ENCODE measurements at places on chromosomes 11 and 22.

- DNase-seq: no peak
These were observed 40.3 kb upstream of the ATXN10 start for GRCh38 chr22:45631140-45631840.

DNA sequence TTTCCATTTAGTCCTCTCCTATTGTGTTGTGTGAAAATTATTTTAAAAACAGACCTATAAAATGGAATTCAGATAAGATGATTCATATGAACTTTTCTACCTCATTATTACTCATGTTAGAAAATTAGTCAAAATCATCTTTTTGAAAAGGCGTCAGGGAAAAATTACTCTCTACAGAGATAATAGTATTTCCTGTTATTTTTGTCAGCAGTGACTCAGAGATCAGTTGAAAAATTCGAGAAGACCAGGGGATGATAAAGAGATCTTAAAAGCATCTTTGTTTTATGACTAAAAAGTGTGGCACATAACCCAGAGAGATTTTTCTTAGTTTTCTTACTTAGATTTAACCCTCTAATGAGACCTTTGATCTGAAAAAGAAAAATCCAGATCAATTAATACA is 157.9 kb upstream of the CARD18 start:
- DNase-seq: no peak

DNA sequence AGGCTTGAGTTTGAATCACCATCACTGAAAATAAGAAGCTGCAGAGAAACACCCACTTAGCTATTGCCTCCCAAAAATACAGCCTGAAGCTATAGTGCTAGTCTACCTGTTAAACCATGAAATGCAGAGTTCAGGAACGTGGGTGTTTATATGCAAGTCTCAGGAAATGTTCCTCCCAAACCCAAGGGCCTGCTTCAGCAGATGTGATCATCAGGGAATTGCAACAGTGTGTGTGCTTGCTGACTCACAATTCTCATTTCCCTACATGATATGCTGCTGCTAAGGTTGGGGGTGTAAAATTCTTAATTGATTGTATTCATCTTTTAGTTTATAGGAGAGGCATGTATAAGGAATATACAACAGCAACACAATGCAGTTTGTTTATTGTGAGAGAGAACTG is 49.6 kb downstream of the NUP98 start:
- peak; percentile 14 for DNase-seq

DNA sequence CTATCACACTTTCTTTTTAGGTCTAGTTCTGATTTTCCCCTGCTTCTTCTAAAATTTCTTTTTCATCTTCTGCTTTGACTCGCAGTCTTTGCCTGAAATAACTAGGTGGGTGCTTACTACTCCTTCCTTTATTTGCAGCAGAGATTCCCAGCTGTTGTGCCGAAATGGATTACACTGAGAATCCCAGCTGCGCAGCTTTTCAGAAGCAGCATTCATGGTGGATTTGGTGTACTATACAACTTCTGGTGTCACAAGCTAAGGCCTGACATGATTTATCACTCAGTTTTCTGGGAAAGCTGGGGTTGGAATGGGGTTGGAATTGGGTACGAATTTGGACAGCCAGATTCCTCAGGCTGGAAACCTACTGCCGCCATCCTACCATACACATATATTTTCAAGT is 6.0 kb upstream of the XKR3 start:
- DNase-seq: no peak

DNA sequence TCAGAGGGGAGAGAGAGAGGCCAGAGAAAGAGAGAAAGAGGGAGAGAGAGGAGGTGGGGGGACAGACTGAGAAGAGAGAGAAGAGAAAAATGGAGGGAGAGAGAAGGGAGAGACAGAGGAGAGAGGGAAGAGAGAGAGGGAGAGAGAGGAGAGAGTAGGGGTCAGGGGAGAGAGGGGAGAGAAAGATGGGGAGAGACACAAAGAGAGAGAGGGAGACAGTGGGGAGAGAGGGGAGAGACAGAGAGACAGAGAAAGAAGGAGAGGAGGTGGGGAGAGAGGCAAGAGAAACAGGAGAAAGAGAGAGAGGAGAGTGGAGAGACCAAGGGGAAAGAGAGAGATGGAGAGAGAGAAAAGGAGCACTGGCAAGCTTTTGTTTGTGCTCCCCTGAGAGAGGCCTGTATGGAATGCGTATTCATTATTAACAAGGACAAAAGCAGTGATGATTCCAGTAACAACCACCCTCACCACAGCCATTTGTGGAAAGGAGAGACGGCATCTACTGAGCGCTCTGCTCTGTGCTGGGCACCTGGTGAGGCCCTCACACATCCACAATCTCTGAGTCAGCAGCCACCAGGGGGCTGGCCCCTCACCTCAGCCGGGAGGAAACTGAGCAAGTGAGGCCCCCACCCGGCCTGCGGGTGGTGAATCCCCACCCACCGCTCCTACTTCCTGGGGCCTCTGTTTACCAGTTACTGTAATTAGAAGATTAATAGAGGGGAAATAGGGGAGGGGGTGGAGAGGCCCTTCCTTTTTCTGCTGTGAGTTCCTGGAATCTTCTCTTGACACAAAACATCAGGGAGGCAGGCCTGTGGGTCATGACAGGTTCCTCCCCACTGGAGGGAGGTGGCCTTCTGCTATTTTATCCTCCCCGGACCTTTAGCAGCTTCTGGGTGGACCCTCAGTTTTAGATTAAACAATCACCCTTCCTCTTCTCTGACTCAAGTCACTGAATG is 14.6 kb upstream of the MIAT start:
- no peak for DNase-seq

- DNase-seq: peak; percentile 67
These were observed 1251.2 kb downstream of the BRD1 start for GRCh38 chr22:48576333-48577013.

GRCh38 chr11:79258576-79258975 is 182.3 kb downstream of the TENM4 start:
- no peak for DNase-seq

GRCh38 chr11:45154276-45154675 is 7.8 kb downstream of the PRDM11 start:
- DNase-seq: no peak

GRCh38 chr22:29275167-29275566 is 7.1 kb downstream of the EWSR1 start:
- DNase-seq: no peak

DNA sequence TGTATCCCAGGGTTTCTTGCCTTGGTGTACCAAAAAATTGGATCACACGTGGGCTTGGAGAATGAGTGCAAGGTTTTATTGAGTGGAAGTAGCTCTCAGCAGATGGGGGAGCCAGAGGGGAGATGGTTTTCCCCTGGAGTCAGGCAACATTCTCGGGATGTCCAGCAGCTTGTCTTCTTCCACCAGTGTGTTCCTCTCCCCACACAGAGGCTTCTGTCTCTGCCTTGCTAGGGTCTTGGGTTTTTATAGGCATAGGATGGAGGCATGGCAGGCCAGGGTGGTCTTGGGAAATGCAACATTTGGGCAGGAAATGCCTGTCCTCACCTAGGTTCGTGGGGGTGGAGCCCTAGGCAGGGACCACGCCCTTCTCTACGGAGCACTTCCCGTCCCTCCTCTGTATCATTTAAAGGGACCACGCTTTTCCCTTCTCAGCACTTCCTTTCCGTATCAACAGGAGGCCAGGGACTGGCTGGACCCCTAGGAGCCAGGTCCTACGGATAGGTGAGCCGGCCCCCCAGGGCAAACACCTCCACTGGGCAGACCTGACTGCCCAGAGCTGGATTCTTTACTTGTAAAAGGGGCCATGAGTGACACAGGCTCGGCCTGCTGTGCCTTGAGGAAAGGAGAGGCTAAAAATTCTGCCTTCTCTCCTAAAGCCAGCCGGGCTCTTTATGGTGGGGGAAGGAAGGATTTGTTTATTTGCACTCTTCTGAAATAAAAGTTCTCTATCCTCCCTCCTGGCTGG is 55.3 kb upstream of the CCDC188 start:
- peak; percentile 77 for DNase-seq

GRCh38 chr11:85040166-85040565 is 587.0 kb downstream of the DLG2 start:
- no peak for DNase-seq

- no peak for DNase-seq
These were observed 63.7 kb downstream of the MED15 start for GRCh38 chr22:20571078-20571503.

GRCh38 chr11:109704432-109704831 is 282.4 kb downstream of the C11orf87 start:
- no peak for DNase-seq

DNA sequence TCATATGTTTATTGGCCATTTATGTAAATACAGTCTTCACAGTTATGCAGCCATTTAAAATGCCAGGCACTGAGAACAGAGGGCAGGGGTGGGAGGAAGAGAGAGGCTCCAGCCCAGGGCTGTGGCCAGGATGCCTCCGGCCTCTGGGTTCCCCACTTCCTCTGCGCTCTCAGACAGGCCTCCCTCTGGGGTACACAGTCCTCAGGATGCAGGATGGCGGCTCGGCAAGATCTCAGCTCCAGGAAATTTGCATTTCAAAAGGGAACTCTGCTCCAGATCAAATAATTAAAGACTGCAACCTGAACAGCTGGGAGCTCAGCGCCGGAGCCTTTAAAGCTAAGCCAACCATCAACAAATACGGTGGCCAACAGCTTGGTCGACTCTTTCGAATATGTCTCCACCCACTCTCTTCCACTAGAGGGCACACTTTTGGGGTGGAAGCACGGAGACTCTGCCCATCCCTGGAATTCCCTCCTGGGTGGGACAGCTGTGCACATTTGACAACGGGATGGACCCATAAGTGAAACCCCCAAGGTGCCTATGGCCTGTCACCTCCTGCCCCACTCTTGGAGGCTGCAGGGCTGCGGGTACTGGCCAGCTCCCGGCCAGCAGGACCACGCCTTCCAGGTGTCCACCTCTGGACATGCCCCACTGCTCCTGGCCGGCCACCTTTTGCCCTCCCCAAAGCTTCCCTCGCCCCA is 1044.7 kb downstream of the BRD1 start:
- DNase-seq: no peak

GRCh38 chr11:7871056-7871455 is 60.0 kb downstream of the OR10A6 start:
- no peak for DNase-seq

DNA sequence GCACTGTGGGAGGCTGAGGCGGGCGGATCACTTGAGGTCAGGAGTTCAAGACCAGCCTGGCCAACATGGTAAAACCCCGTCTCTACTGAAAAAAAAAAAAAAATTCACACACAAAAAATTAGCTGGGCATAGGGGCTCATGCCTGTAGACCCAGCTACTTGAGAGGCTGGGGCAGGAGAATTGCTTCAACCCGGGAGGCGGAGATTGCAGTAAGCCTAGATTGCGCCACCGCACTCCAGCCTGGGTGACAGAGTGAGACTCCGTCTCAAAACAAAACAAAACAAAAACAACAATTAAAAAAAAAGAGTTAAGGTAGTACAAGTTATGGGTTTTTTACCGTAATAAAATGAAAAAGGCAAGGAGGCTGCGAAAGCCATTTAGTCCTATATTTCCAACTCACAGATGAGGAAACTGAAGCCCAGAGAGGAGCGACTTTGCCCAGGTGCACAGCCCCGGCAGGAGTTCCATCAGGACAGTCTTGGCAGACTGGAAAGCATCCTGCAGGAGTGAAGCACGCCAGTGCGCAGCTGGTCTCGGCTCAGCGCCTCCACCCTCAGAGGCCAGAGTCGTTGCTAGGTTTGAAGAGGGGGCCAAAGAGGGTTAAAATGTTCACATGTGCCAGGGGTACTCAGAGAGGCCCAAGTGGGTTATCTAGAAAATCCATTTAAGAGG is 3.8 kb upstream of the FADS3 start:
- no peak for DNase-seq

All from hepatocyte (in vitro differentiated cells).